ENCODE measurements at places on chromosomes 3 and 15.

DNA sequence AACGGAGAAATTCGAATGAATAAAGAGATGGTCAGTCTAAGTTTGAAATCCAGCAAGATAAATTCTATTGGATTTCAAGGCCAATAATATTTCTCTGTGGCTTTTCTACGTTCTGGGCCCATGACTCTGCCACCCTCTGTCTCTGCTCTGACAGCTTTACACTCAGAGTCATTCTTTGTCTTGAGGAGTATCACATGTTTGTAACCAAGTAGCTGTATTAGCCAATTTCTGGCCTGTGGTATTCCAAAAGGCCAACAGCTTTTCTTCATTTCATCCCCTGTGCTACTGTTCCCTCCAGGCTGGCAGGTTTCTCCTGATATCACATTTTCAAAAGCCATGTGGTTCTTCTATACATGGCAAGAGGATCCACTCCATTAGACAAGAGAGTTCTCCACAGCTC lies 324.1 kb upstream of the CNTN4 start:
- no peak for DNase-seq

GRCh38 chr15:81789403-81789802 lies 256.4 kb downstream of the MEX3B start:
- no peak for DNase-seq

- DNase-seq = no peak
Measured at GRCh38 chr3:127218454-127218922, 25.6 kb downstream of the PRR23E start.

- DNase-seq = no peak
Measured at GRCh38 chr3:36923523-36923943, 21.3 kb downstream of the TRANK1 start.

DNA sequence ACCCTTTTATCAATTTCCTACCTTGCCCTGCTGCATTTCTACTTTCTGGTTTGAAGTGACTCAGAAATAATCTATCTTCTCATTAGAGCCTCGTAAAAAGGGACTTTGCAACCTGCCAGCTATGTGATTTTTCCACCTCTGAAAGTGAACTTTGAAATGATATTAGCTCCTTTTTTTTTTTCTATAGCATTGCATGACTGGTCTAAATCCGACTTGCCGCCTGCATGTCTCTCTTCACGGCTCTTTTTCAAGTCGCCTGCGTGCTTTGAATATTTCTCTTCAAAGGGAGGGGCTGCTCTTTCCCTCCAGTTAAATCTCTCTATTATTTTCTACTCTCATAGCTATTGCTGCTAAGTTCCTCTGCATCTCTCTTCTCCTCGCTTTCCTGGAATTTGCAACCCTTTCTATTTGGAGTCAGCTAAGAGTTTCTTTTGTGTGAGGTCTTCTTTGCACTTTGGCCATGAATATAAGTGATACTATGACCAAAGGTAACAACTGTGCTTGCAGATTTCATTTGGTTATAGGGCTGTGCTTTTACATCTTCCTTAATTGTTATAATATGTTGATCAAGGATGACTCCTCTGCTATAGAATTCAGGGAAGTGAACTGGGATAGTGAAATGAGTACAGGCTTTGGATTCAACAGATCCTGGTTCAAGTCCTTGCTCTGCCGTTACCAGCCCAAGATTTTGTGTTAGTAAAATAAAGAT lies 541.1 kb downstream of the AGBL1 start:
- no peak for DNase-seq

DNA sequence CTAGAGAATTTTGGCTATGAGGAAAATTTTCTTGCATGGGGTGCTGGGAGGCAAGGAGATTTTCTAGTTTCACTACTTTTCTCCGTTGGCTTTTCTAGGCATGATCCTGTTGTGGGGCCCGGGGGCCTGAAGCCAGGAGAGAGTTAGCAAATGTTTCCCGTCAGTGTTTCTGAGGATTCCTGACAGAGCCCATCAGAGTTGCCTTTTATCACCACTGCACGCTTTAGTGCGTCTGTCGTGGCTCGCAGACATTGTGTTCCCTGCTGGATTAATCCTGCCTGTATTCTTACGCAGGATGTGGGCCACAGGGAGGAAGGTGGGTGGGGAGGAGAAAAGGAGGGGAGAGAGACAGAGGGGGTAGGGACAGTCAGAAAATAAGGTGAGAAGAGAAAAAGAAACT lies 18.1 kb upstream of the BOC start:
- DNase-seq = no peak
